ENCODE measurements at places on chromosomes 4 and X. TPM values are rescaled to one million over a fixed set of nuclear protein-coding genes. Genes with fewer than 3 reads are reported as not detected.

DNA sequence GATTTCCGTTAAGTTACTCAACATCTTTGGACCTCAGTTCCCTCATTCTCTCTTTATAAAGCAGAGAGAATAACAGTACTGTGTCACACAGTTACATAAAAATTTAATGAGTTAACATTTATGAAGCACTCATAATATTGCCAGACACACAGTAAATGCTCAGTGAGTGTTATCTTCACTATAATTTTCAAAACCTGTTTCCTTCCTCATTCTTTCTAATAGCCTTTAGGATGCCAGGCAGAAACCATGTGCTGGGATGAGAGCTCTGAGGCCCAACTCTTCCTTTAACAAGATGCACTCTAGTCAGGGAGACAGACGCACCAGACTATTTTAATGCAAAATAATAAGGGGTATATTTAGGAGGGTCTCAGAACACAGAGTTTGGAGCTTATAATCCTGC is 208.2 kb downstream of the STK32B start:
- H3K36me3 ChIP-seq, result no peaks in the 10 kb centered on the region
- no peak overlapping the region for H3K4me3 ChIP-seq
- ATAC-seq, result no peak
- H3K27ac ChIP-seq, result no peak overlapping the region

The FGA gene
- not detected for total RNA-seq

The ZNF185 gene
- total RNA-seq, result 2.3 TPM

The PDCL2 gene
- total RNA-seq, result not detected

The CXCL1 gene
- not detected for total RNA-seq
